ENCODE measurements at places on chromosomes 6 and 20.

DNA sequence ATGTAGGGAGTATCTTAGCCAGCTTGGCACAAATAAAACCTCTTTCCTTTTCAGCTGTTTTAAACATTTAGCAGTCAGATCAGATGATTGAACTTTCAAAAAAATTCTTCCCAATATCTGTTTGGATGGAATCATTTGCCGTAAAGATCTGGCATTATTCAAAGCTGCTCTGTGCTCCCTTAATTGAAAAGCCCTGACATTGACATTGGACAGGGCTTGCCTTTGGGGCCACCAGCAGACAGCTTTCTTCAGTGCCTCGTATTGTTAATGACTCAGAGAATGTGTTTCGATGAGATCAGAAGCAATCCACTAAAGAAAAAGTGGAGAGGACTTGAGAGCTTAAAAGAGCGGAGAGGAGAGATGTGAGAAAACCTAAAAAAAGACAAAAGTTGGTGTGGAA lies 343.5 kb downstream of the NRN1 start:
- DNase-seq = no peak

GRCh38 chr20:40320517-40321011 lies 368.5 kb downstream of the MAFB start:
- DNase-seq = no peak

- DNase-seq = no peak
These were observed 64.9 kb downstream of the SLC24A3 start for GRCh38 chr20:19277381-19277780.

DNA sequence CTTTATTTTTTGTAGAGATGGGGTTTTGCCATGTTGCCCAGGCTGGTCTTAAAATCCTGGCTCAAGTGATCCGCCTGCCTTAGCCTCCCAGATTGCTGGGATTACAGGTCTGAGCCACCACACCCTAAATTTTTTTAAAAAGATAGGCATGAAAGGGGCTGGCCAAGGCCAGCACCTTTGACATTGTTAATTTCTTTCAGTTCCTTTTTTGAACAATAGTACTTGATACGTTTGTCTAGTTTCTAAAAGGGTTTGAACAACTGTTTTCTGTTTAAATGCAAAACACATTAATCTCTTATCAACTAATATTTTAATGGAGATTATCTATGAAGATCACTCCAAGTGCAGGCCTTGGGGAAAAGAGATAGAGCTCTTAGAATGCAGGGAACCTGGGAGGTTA lies 37.6 kb upstream of the PTPRK start:
- no peak for DNase-seq

GRCh38 chr6:132780770-132781371 lies 17.6 kb downstream of the SLC18B1 start:
- DNase-seq = peak; percentile 10

GRCh38 chr20:3407040-3407770 lies at the start of gene DNAAF9:
Gene DNAAF9 (minus strand): TSS chr20:3407669. CDS start chr20:3407557, 112 bp downstream.
- DNase-seq = peak; percentile 61

- no peak for DNase-seq
These were observed 88.3 kb upstream of the HTR1E start for GRCh38 chr6:86848986-86849385.

GRCh38 chr6:170135821-170136471 lies 154.9 kb downstream of the DLL1 start:
- no peak for DNase-seq

Data from EL (cell line).